Natural killer cell treated with Interleukin-12 subunit alpha and Interleukin-12 subunit beta and Interleukin-15 and Interleukin-18, amount 100 ng/mL, for 72 hours (primary cell): ENCODE measurements at places on chromosomes 12 and 14.

DNA sequence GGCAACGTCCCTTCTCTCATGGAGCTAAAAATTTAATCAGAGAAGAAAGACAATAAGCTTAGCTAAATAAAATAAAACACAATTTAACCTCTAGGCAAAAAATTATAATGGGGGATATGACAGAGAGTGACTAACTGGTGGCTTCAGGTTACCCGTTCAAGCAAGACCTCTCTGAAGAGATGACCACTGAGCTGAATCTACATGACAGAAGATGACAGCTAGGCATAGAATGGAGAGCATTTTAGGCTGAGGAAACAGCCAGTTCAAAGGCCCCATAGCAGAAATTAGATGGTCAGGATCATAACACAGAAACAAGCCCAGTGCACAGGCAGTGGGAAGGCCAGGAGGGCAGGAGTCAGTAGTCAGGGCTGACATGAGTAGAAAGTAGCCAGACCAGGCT is 1094.3 kb downstream of the VRK1 start:
- no peak for DNase-seq

DNA sequence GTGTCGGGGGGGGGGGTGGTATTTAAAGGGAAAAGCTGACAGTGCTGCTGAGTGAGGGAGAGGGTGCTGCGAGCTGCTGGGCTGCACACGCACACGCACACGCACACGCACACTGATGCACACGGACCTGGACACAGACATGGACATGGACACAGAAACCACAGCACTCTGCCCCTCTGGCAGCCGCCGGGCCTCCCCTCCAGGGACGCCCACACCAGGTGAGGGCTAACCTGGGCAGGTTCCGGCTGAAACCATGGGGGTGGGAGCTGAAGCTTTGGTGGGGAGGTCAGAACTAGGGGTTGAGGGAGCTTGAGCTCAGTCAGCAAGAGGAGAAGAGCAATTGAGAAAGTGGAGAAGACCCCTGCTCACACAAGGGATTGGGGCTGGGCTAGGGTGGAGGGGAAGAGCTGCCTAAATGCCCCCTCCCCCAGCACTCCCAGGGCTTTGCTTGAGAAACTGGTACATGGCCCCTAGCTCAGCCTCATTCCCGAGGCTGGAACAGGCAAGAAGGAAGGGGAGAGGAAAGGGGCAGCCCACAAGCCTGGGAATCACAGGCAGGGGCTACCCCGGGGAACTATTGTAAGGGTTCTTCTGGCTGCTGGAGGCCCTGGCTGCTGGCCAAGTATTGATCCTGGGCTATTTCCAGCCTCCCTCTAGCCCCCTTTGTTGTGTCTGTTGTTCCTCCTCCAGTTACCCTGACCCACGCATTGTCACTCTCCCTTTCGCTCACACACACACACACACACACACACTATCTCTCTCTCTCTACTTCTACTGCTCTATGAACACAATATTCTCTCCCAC is at the start of gene REM2:
TSS of gene REM2 (plus strand) at position 50 of the 804 bp plus-strand sequence. CDS start at position 116, 66 bp downstream.
- DNase-seq, result no peak

DNA sequence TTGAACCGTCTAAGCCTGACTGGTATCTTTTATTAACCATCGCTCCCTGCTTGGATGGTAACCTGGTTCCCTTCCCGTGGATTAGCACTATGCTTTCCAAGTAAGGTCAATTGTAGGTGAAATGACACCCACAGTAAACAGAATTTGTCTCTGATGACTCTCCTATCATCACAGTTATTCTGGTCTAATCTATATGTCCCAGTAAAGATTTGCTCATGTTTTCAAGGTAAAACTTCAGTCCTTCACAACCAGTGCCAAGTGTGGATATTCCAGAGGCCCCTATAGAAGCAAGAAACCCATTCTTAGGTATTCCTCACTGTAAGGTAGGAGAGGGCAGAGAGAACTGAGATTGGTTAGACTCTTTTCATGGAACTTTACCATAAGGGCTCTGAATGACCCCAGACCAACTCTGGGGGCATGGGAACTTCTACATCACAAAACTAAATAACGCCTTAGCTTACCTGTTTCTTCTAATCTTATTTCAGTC is 9.9 kb upstream of the HAUS4 start:
- no peak for DNase-seq

DNA sequence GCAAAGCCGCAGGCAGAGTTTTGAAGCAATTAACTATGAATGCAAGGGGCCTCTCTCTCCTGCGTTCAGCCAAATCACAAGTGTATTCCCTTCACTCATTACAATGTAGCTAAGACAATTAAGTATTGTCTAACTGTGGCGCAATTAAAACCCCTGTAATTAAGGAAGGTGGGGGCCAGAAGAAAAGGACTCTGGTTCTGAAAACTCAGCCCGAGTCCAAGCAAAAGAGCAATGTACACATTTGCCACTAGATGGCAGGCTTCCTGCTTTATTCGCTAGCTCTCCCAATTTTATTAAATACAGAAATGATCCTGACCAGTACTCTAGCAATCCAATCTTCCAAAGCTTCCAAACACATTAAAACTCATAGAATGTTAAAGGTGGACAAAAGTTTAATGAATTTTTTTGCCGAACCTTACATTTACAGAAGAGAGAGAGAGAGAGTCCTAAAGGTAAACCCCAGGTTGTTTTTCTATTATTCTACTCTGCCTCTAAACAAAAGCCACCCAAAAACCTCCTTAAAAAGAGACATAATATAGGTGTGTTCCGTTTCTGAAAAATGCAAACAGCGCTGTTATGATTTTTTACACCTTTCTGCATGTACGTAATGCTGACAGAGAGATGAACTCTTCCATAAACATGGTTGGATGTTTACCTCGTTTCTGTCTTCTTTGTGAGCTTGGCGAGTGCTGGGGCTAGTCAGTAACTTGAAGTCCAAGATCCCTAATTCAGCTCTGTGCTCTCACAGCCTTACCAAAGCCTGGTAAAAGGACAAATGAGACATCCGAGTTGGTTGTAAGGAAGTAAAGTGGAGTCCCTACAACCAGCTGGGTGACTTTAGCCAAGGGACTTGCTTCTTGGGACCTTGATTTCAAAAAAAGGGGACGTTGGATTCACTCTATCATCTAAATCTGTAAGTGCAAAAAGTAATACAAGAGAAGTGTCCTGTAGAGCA is 50.9 kb upstream of the VASH1 start:
- DNase-seq, result no peak

GRCh38 chr12:44765796-44766195 is 110.3 kb downstream of the NELL2 start:
- DNase-seq, result no peak
